ENCODE measurements at places on chromosomes 5 and 9.
A peak's percentile ranks its signal among the peaks of the same experiment; 100 is the strongest.

DNA sequence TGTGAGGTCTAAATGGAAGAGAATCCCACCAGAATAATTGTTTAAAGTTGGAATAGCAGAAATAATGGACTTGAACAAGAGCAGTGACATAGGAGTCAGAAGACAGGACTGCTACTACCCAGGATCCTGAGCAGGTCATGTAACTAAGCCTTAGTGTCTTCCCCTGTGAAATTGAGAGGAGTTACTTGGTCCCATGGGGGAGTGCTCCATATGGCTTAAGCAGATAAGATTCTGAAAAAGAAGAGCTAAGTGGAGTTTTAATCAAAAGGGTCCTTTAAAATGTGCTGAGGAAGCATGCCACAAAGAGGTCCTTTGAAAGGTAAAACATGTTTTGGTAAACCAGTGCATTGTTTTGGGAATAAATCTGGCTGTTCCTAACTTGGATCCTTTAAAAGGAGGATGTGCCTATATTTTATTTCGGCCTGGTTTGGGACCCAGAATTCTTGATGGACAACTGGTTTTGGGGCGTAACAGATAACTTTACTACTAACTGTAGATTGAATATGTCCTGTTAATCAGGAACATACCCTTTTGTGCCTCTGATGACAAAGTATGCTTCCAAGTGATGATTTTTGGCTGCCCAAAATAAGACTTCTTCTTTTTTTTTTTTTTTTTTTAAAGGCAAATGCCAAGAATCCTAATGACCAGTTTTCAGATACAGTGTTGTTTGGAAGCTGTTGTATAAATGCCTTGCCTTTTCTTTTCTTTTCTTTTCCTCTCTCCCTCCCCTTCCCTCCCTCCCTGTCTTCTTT is 5.7 kb downstream of the RCL1 start:
- peaks cover 56% of the 10 kb centered on the region for H3K4me1 ChIP-seq
- H3K27me3 ChIP-seq: no peaks in the 10 kb centered on the region
- no peak for DNase-seq
- H3K27ac ChIP-seq: peak overlapping the region; percentile 100
- H3K4me3 ChIP-seq: no peak overlapping the region
- no peaks in the 10 kb centered on the region for H3K36me3 ChIP-seq

DNA sequence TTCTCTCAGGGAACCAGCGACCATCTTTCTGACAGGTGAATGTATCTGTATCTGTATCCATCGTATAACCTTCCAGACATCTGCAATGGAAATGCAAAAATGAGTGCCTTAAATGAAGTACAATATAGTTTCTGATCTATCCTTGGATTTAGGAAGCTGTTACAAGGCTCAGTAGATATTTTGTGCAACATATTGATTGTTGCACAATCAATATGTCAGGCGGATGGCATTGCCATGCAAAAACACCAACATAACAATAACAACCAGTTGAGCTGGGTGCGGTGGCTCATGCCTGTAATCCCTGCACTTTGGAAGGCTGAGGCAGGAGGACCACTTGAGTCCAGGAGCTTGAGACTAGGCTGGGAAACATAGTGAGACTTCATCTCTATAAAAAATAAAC is 66.8 kb upstream of the TXNDC8 start:
- no peaks in the 10 kb centered on the region for H3K4me1 ChIP-seq
- no peak overlapping the region for H3K4me3 ChIP-seq
- H3K27me3 ChIP-seq: no peaks in the 10 kb centered on the region
- DNase-seq: no peak
- H3K36me3 ChIP-seq: no peaks in the 10 kb centered on the region

DNA sequence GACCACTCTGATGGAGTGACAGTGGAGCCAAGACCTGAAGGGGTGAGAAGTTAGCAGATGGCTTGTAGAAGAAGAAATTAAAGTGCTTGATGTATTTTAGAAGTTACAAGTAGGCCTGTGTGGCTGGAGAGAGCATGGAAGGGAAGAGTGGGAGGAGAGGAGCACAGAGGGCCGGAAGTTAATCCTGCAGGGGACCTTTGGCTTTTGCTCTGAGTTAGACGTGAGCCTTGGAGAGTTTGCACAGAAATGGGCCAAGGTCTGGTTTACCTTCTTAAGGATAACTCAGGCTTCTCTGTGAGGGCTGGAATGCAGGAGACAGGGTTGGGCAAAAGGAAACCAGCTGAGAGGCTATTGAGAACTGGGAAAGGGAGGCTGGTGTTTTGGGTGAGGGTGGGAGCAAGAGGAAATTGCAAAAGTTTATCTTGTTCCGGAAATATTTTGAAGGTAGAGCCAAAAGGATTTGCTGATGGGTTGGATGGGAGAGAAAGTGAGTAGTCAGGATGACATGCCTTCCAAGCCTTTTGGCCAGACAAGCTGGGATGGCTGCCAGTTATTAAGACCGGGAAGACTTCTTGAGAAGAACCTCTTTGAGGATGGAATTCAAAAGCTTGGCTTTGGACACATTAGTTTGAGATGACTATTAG is 17.5 kb upstream of the F2RL1 start:
- H3K27me3 ChIP-seq: no peaks in the 10 kb centered on the region
- H3K4me3 ChIP-seq: no peak overlapping the region
- peak; percentile 16 for DNase-seq

- no peaks in the 10 kb centered on the region for H3K27me3 ChIP-seq
- no peak overlapping the region for H3K4me3 ChIP-seq
- peaks cover 40% of the 10 kb centered on the region for H3K4me1 ChIP-seq
- H3K27ac ChIP-seq: no peak overlapping the region
Measured at GRCh38 chr5:148847456-148847855, 21.0 kb downstream of the ADRB2 start.

- H3K4me3 ChIP-seq: no peak overlapping the region
- no peaks in the 10 kb centered on the region for H3K36me3 ChIP-seq
- no peak overlapping the region for H3K27ac ChIP-seq
- DNase-seq: no peak
Measured at GRCh38 chr5:136364307-136364706, 1.0 kb downstream of the TRPC7 start.

- H3K36me3 ChIP-seq: no peaks in the 10 kb centered on the region
- peak; percentile 23 for DNase-seq
- no peak overlapping the region for H3K27ac ChIP-seq
- no peaks in the 10 kb centered on the region for H3K27me3 ChIP-seq
- H3K4me1 ChIP-seq: peaks cover 4% of the 10 kb centered on the region
Measured at GRCh38 chr5:108420158-108420557, 38.3 kb upstream of the FBXL17 start.

- no peaks in the 10 kb centered on the region for H3K36me3 ChIP-seq
- no peak overlapping the region for H3K4me3 ChIP-seq
- no peak for DNase-seq
- no peak overlapping the region for H3K27ac ChIP-seq
- no peaks in the 10 kb centered on the region for H3K4me1 ChIP-seq
Measured at GRCh38 chr9:116280529-116280928, 126.9 kb downstream of the PAPPA start.

DNA sequence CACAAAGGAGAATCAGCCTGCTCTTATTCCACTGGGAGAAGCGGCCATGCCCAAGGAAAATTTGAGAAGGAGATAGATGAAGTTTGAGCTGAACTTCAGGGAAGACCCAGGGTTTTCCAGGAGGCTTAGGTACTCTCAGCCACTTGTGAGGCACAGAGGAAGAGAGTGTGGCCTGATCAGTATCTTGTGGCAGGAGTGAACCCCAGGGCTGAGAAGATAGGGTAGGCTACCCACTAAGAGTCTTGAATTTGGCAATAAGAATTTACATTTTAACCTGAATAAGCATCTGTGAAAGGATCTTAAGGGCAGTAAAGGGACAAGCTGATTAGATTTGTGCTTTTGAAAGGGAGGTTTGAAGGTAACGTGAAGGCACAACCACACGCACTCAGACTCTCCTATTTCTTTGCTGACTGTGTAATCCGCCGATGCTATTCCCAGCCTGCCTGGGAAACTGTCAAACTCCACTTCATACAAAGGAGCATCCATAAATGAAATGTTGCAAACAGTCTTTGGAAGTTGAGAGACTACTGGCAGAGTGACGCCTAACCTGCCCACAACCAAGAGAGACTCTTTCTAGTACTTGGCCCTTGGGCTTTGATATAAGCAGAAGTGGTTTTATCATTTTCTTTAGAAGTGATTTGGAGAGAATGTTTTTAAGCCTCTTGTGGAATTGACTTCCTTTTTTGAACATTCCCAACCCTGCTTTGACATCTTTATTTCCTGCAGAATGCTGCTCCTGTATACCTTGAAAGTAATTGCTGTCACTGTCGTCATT is 108.2 kb upstream of the VCAN start:
- DNase-seq: no peak
- H3K27me3 ChIP-seq: no peaks in the 10 kb centered on the region
- H3K36me3 ChIP-seq: no peaks in the 10 kb centered on the region
- H3K4me1 ChIP-seq: no peaks in the 10 kb centered on the region
- H3K4me3 ChIP-seq: no peak overlapping the region

- peak; percentile 83 for DNase-seq
- H3K36me3 ChIP-seq: no peaks in the 10 kb centered on the region
- no peaks in the 10 kb centered on the region for H3K27me3 ChIP-seq
- peaks cover 19% of the 10 kb centered on the region for H3K4me1 ChIP-seq
Measured at GRCh38 chr9:106450549-106450948, 412.4 kb upstream of the ZNF462 start.

GRCh38 chr5:103086547-103086946 is 33.4 kb downstream of the GIN1 start:
- DNase-seq: no peak
- H3K27me3 ChIP-seq: no peaks in the 10 kb centered on the region
- H3K4me3 ChIP-seq: no peak overlapping the region
- H3K4me1 ChIP-seq: no peaks in the 10 kb centered on the region
- H3K36me3 ChIP-seq: peaks cover 3% of the 10 kb centered on the region
- no peak overlapping the region for H3K27ac ChIP-seq

- H3K36me3 ChIP-seq: no peaks in the 10 kb centered on the region
- no peak overlapping the region for H3K27ac ChIP-seq
- DNase-seq: no peak
- H3K27me3 ChIP-seq: no peaks in the 10 kb centered on the region
- no peak overlapping the region for H3K4me3 ChIP-seq
Measured at GRCh38 chr5:103923616-103924168, 361.1 kb upstream of the NUDT12 start.

GRCh38 chr5:76325876-76326491 is 77.1 kb upstream of the IQGAP2 start:
- H3K27me3 ChIP-seq: no peaks in the 10 kb centered on the region
- no peaks in the 10 kb centered on the region for H3K36me3 ChIP-seq
- no peak overlapping the region for H3K27ac ChIP-seq
- no peaks in the 10 kb centered on the region for H3K4me1 ChIP-seq

GRCh38 chr5:158283397-158283796 is 424.5 kb upstream of the CLINT1 start:
- no peak overlapping the region for H3K27ac ChIP-seq
- H3K27me3 ChIP-seq: no peaks in the 10 kb centered on the region
- no peaks in the 10 kb centered on the region for H3K36me3 ChIP-seq
- no peak for DNase-seq
- H3K4me1 ChIP-seq: no peaks in the 10 kb centered on the region

- no peak overlapping the region for H3K4me3 ChIP-seq
- H3K36me3 ChIP-seq: no peaks in the 10 kb centered on the region
- no peak overlapping the region for H3K27ac ChIP-seq
- DNase-seq: no peak
- H3K27me3 ChIP-seq: no peaks in the 10 kb centered on the region
- H3K4me1 ChIP-seq: no peaks in the 10 kb centered on the region
Measured at GRCh38 chr5:170466988-170467707, 36.7 kb upstream of the KCNIP1 start.

GRCh38 chr9:130045725-130046450 is 2.9 kb upstream of the FNBP1 start:
- H3K4me1 ChIP-seq: peaks cover 18% of the 10 kb centered on the region
- DNase-seq: no peak
- H3K4me3 ChIP-seq: no peak overlapping the region
- H3K27ac ChIP-seq: no peak overlapping the region

- no peaks in the 10 kb centered on the region for H3K36me3 ChIP-seq
- DNase-seq: no peak
- H3K27me3 ChIP-seq: no peaks in the 10 kb centered on the region
- no peaks in the 10 kb centered on the region for H3K4me1 ChIP-seq
Measured at GRCh38 chr5:15384581-15384980, 115.4 kb upstream of the FBXL7 start.

GRCh38 chr5:163916376-163916775 is 411.0 kb downstream of the MAT2B start:
- H3K27ac ChIP-seq: no peak overlapping the region
- H3K4me3 ChIP-seq: no peak overlapping the region
- H3K27me3 ChIP-seq: no peaks in the 10 kb centered on the region
- H3K4me1 ChIP-seq: no peaks in the 10 kb centered on the region
- no peak for DNase-seq
